ENCODE measurements at places on chromosomes 6 and 20.

DNA sequence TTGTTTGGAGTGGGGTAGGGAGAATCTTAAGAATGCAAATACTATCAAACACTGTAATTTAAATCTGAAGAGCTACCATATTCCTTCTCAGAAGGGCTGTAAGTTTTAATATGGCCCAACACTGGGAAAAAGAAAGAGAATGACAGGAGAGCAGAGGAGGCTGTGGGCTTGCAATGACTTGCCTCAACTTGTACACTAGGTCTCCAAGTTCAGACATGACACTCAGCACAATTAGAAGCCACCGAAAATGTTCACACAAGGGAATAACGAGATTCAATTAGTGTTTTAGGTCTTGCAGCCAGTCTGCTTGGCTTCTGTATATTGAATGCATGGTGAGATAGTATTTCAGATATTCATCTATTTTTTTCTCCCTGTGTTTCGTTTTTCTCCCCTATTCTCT lies 89.4 kb downstream of the HS3ST5 start:
- no peak for DNase-seq

DNA sequence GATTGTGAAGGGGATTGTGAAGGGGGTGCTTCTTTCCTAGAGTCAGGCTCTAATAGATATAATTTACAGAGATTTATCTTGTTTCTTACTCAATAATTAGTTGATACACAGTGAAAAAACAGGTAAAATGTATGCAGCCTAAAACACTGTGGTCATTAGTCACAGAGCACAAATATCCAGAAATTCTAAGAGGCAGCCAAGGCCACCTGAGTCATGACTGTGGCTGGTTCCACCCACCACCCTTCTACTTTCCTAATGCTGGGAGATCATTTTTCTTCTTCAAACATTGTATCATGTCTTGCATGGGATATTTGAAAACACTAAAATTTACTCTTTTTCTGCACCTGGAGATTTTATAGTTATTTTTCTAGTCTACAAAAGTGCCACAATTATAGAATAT lies 181.6 kb downstream of the OTOR start:
- no peak for DNase-seq

DNA sequence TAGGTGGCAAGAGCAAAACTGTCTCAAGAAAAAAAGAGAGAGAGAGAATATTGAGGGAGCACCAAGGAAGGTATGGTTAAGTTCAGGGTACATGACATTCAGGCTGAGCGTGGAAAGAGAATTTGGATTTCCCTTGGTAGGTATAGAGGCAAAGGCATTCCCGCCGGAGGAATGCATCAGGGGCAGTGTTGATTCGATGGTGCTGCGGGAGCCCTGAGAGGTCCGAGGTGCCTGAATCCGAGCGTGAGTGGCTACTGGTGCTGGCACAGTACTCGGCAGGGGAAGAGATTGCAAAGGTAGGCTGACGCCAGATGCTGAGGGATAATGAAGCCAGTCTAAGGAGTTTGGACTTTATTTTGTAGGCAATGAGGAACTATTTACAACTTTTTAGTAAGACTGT lies 20.0 kb downstream of the BMP6 start:
- DNase-seq, result no peak

- peak; percentile 69 for DNase-seq
Measured at GRCh38 chr6:33694401-33694931, 17.0 kb downstream of the UQCC2 start.

DNA sequence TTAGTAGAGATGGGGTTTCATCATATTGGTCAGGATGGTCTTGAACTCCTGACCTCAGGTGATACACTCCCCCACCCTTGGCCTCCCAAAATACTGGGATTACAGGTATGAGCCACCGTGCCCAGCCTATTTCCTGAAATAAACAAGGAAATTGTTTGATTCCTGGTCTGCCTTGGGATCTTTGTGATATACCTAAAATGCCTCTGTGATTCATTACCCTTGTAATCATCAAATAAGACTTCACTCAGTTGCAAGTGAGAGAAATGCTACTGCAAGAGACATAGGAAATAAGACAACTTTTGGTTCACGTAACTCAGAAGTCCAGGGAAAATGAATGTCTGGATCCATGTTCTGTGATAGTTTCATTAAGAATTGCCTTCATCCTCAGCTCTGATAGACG lies 173.2 kb upstream of the MARCKS start:
- no peak for DNase-seq

DNA sequence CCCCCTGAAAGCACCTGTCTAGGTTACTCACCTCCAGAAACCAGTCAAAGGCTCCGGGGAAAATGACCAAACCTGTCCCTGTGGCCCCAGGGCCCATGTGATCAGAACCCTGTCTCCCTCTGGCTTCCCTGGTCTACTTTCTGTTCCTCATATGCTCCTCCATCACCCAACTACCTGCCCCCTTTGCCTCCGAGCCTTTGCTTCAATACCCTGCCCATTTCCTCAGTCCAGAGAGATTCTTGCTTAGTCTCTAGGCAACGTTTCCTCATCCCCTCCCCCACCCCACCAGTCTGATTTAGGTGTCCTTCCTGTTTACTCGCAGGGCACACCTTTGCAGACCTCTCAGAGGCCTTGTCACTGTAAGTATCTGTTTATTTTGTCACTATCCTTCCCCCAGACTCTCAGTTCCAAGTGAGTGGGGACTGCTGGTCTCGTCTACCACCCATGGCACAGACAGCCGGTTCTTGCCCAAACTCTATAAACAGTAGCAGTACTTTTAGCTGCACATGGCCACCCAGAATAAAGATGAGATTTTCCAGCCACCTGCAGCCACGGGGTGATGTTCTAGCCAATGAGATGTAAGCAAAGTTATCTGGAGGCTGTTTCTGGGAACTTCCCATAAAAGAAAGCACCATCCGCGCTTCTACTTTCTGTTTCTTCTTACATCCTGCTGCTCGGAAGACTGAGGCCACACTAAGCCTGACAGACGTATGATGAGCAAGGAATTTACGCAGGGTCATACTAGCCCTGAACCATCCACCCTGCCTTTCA lies 13.3 kb downstream of the ELOVL5 start:
- DNase-seq, result no peak

- no peak for DNase-seq
Measured at GRCh38 chr6:32178547-32179440, 589 bp downstream of the RNF5 start.

DNA sequence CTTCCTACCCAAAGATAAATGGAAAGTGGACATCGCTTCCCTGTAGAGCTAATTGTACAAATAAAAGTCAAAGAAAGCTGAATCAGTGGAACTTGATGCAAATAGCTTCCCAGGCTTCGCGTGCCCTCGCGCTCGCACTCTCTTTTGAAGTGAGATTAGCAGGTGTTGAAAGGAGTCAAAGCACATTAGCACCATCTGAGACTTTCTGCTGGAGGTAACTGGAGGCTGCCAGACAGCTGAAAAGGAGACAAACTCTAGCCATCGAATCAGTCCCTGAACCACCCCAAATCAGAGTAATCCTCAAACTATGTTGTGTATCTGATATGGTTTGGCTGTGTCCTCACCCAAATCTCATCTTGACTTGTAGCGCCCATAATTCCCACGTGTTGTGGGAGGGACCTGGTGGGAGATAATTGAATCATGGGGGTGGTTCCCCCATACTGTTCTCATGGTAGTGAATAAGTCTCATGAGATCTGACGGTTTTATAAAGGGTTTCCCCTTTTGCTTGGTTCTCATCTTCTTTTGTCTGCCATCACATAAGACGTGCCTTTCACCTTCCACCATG lies 23.7 kb downstream of the SULF2 start:
- no peak for DNase-seq

DNA sequence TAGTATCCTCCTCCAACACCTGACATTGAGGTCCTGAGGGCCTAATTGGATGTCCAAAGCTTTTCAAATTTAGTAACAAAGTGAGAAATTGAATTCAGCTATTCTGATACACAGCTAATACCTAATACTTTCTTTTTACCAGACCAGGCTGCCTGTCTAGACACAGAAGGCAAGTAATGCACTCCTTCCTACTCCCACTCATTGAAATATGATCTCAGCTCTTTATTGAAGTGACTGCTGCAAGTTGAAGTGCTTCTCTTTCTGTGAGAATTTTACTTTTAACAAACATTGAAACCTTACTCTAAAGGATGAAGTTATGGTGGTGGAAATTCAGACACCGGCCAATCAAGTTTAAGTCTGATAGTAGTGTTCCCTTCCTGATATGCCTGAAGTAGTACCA lies 90.8 kb upstream of the OGFRL1 start:
- DNase-seq, result no peak

- no peak for DNase-seq
Measured at GRCh38 chr6:168683621-168684020, 242.6 kb downstream of the SMOC2 start.

GRCh38 chr6:166903500-166903899 lies 52.9 kb downstream of the RNASET2 start:
- DNase-seq, result no peak

- no peak for DNase-seq
Measured at GRCh38 chr6:164167873-164168405, 753.4 kb downstream of the QKI start.

GRCh38 chr20:64244870-64245603 lies 10.5 kb upstream of the PCMTD2 start:
- DNase-seq, result no peak

GRCh38 chr6:165794179-165794601 lies 131.1 kb upstream of the PDE10A start:
- DNase-seq, result no peak

DNA sequence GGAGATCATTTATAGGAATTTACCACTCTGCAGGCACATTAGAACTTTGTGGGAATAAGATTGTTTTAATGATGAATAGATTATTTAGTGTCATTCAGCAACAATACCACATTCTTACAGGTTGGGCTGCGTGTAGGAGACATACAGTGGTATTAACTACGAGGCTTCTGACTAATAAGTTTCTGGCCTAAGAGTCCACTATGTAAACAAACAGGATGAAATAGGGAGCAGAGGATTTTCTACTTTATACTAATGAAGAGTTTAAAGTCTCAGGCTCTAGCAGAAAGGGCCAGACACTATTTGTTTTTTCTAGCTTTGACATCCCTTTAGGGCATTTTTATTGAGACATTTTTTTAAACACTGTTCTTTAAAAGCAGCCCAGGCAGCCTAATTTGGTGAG lies 75.6 kb downstream of the SLC24A3 start:
- DNase-seq, result no peak

DNA sequence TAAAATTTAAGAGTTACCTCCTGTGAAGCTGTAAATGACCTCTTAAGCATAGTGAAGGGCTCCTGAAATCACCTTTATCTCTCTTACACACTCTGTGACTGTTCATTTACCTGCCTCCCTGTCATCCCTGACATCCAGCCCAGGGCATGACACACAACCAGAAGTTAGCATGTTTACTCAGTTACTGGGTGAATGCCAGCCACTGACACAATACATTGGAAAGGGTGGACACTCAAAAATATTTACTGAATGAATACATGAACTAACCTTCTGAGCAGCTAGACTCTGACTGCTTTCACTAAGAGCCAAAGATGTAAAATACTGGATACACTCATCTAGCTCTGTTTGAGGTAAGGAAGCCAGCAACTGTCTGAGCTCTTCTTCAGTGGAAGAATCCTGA lies 25.3 kb downstream of the SERAC1 start:
- no peak for DNase-seq

DNA sequence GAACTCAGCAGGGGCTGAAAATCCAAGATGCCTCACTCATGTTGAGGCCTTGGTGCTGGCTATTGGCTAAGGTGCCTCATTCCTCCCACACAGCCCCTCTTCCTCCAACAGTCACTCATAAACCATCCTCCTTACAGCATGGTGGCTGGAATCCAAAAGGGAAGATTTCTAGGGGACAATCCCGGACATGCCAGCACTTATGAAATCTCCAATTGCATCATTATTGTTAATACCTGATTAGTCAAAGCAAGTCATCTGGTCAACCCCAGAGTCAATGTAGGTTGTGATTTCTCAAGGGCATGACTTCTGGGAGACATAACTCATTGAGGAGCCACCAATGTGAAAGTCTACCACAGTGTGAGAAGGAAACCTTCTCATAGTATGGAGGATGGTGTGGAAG lies 506.6 kb upstream of the NOX3 start:
- DNase-seq, result no peak

DNA sequence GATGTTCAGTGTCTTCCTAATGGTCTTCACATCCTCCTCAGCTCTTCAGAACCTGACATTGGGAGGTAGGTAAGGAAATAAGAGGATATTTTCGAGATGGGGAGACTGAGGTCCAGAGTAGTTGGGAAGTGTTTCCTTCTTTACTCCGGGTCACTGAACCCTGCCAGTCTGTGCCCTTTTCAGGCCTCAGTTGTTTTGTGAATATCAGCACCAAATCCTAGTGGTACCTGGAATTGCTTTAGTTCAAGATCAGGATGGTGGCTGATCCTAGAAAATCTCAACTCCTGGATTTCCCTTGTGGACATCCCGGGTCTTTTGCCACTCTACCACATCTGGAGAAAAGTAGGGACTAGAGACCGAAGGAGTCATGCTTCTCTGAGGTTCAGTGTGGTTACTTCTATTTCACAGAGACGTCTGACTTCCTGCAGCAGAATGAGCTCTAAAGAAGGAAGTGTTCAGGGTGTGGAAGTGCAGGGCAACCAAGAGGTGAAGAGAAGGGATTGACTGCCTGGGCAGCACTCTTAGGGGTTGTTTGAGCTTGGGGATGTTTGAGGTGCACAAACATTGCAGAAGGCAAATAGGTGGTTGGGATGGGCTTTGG lies 995 bp downstream of the STK4 start:
- DNase-seq, result no peak

- DNase-seq, result no peak
Measured at GRCh38 chr20:50098259-50098658, 14.7 kb downstream of the UBE2V1 start.

DNA sequence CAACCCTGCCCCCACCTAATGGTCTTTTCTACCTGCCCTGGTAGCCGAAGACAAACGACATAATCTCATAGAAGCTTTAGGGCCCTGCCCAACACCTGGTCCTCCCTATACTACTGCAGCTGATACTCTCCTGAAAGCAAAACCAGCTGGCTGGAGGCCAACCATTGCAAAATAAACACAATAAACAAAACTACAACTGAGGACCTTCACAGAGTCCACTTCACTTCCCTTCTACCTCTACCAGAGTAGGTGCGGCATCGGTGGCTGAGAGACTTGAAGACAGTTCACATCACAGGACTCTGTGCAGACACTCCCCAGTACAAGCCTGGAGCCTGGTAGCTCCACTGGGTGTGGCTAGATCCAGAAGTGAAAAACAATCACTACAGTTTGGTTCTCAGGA lies 476.2 kb downstream of the MMUT start:
- no peak for DNase-seq
